CD4-positive, CD25-positive, alpha-beta regulatory T cell (primary cell): ENCODE measurements at places on chromosomes 7 and 10.

GRCh38 chr10:125141150-125141859 lies 19.1 kb downstream of the CTBP2 start:
- DNase-seq, result no peak

- no peak for DNase-seq
These were observed 33.9 kb downstream of the PAX2 start for GRCh38 chr10:100779329-100779728.

- DNase-seq, result peak; percentile 92
These were observed 228.2 kb downstream of the PTEN start for GRCh38 chr10:88091490-88092061.

GRCh38 chr10:44928462-44928861 lies 17.3 kb downstream of the TMEM72 start:
- DNase-seq, result no peak

DNA sequence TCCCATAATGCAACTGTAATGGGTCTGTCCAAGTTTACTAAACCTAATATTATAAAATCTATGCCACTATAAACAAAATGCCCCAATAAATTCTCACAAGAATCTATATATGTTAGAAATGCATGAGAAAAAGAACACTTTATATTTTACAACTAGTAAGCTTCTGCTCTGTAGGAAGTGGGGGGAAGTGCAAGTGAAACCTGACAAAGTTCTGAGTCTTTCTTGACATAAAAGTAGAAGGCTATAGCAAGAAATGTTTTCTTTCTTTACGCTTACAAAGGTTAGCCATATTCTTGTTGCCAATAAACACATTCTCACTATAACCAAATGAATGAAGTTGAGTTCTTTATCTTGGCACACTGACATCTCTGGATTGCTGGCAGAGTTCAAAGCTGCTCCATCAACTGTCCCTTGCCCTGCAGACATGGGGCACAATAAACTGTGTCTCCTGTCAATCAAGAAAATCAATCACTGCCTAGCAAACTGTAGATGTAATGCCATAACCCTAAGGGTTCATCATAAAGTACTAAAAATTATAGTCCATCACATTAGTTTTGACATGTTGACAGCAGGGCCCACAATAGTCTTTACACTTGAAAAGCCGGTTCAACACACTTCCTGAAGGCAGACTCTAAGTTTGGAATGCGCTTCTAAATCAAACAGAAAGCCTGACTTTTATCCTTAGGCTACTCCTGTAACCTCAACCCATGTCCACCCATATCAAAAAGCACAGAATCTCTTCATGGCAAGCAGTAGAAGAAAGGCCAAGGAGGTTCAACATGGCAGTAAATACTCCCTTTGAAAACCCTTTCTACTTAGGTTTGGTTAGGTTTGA lies 58.6 kb downstream of the TPK1 start:
- DNase-seq, result no peak

- DNase-seq, result no peak
These were observed 153.1 kb upstream of the MEOX2 start for GRCh38 chr7:15839416-15840100.

DNA sequence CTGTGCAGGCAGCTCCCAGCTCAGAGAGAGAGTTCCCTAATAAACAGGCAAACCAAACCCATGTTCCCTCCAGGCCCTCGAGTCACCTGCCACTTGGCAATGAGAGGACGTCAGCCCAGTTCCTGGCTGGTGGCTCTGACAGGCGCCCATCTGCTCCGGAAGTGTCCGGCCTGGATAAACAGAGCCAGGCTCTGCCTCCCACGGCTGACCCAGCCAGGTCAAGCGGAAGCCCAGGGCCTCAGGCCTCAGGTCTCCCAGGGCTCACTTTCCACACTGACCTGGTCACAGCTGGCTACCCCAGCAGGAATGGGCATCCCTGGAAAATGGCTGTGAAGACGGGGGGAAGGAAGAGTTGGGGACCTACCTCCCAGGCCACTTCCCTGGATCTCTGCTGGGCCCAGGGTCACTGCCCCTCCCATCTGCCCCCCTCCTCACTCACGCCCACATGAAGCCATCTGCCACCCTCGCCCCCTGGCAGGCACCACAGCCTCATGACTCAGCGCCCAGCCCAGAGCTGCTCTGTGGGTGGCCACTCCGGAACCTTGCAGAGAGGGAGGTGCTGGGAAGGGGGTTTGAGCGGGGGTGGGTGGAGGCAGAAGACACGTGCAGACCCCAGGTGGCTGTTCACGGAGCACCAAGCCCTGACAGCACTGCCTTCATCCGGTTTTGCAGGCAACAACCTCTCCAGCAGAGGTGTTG lies 37.4 kb upstream of the DUSP5 start:
- DNase-seq, result peak; percentile 53

GRCh38 chr10:20615395-20615794 lies 281.7 kb downstream of the NEBL start:
- DNase-seq, result no peak

- DNase-seq, result no peak
These were observed 796 bp downstream of the FBXL15 start for GRCh38 chr10:102421507-102421756.

DNA sequence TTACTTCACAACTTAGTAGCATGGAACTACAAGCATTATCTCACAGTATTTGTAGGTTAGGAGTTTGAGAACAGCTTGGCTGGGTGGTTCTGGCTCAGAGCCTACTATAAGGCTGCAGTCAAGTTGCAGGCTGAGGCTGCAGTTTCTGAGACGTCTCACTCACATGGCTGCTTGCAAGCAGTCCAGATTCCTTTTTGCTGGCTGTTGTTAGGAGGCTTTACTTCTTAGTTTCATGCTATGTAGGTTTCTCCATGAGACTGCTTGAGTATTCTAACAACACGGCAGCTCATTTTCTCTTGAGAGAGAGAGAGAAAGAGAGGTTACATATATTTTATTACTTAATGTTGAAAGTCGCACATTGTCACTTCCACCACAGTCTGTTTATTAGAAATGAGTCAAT lies 1073.9 kb downstream of the NXPH1 start:
- DNase-seq, result no peak

- peak; percentile 13 for DNase-seq
These were observed 765 bp downstream of the CCAR1 start for GRCh38 chr10:68721673-68722335.

GRCh38 chr10:12027539-12027938 lies 15.1 kb downstream of the UPF2 start:
- no peak for DNase-seq

DNA sequence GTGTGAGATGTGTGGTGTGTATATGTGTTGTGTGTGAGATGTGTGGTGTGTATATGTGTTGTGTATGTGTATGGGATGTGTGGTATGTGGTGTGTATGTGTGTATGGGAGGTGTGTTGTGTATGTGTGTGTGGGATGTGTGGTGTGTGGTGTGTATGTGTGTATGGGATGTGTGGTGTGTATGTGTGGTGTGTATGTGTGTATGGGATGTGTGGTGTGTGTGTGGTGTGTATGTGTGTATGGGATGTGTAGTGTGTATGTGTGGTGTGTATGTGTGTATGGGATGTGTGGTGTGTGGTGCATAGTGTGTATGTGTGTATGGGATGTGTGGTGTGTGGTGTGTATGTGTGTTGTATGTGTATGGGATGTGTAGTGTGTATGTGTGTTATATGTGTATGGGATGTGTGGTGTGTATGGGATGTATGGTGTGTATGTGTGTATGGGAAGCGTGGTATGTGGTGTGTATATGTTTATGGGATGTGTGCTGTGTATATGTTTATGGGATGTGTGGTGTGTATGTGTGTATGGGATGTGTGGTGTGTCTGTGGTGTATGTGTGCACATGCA lies 30.8 kb downstream of the IKZF1 start:
- peak; percentile 10 for DNase-seq

GRCh38 chr7:103936558-103936957 lies 52.9 kb downstream of the RELN start:
- DNase-seq, result no peak

- DNase-seq, result no peak
These were observed 16.1 kb downstream of the OGDH start for GRCh38 chr7:44622342-44623151.

DNA sequence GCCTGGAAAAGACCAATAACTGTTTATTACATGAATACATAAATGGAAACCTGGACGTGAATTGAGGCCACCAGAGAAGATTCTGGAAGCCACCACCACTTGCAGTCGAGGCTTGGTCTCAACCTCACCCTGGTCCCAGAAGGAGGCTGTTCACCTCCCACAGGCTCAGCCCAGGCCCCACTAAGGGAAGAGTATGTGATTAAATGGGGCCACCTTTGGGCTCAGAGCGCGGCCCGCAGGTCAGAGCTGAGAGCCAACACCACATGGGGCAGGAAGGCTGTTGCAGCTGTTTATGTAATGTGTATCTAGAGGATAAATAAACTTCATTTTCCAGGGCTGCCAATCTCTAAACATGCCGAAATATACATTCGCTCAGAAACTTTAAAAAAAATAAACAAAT lies 17.6 kb upstream of the FGFR2 start:
- DNase-seq, result no peak

- no peak for DNase-seq
These were observed 118.6 kb upstream of the PRSS58 start for GRCh38 chr7:142376356-142376997.

GRCh38 chr7:74325210-74325565 lies 36.0 kb downstream of the CLIP2 start:
- no peak for DNase-seq

DNA sequence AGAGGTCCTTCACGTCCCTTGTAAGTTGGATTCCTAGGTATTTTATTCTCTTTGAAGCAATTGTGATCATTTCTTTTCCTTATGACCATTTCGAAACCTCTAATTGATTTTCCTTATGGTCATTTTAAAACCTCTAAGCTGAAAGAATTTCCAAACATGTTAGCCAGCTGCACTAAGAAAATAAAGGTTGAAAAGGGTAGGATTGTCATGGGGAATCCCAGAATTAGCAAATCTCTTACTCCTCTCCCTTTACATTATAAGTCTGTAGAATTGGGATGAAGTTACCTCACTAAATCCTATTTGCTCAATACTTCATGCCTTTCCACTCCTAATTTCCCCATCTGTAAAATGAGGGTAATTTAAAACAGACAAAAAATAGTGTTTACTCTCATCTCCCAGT lies 79.5 kb downstream of the FAM185A start:
- DNase-seq, result no peak

- no peak for DNase-seq
These were observed 15.4 kb upstream of the GIMAP8 start for GRCh38 chr7:150435047-150435389.

GRCh38 chr10:48209241-48209640 lies 65.3 kb downstream of the FRMPD2 start:
- no peak for DNase-seq

DNA sequence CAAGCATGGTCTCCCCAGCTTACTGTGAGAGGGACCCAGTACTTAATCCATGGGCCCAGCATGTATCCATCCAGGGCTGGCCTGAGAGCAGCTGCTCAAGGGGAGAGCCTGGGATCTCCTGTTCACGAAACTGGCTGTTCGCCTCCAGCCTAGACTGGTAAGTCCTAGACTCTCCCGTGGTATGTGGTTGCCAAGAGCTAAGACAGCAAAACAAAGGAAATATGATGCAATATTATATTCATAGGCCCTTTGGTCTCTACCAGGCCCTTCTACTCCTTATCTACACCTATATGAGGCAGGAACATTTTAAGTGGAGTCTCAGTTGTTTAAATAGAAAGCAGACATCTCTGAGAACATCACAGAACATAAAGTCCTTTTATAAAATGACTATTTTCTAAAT lies 28.9 kb upstream of the STK17A start:
- DNase-seq, result no peak
